Motor neuron (in vitro differentiated cells): ENCODE measurements at places on chromosomes 4 and X.

DNA sequence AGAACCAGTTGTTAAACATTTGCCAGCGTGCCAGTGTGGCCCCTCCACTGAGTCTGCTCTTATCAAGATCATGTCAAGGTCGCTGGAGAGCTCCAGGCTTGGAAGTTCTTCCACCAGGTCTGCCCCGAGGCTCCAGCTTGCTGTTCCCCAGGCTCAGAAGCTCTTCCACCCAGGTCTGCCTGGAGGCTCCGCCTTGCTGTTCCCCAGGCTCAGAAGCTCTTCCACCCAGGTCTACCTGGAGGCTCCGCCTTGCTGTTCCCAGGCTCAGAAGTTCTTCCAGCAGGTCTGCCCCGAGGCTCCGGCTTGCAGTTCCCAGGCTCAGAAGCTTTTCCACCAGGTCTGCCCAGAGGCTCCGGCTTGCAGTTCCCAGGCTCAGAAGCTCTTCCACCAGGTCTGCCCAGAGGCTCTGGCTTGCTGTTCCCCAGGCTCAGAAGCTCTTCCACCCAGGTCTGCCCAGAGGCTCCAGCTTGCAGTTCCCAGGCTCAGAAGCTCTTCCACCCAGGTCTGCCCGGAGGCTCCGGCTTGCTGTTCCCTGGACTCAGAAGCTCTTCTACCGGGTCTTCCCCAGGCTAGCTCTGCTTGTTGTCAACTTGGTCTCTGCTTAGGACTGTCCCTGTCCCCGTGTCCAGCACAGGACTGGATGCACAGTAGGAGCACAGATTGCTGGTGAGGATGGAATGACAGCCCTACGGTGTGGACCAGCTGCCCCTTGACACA, 54.4 kb downstream of the HMX1 start:
- no peak for ATAC-seq

- ATAC-seq = no peak
These were observed 37.1 kb upstream of the MSANTD1 start for GRCh38 chr4:3211866-3212265.

DNA sequence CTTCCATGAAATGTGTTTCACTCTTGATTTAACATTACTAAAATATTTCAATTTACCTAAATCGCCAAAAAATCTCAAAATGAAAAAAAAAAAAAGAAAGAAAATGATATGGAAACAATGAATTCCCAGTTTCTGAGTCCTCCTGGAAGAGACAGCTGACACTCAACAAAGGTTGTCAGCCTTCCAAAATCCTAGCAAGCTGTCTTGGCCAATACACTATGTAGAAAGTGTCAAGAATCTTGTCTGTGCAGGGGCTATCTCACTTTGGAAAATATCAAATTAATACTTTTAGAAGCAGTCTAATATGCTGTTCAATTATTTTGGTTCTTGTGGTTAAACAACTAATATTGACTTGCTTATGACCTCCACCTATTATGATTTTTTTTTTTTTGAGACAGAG, 8.7 kb downstream of the DKK2 start:
- no peak for ATAC-seq

- no peak for ATAC-seq
These were observed 153.6 kb upstream of the INTU start for GRCh38 chr4:127479031-127479622.

DNA sequence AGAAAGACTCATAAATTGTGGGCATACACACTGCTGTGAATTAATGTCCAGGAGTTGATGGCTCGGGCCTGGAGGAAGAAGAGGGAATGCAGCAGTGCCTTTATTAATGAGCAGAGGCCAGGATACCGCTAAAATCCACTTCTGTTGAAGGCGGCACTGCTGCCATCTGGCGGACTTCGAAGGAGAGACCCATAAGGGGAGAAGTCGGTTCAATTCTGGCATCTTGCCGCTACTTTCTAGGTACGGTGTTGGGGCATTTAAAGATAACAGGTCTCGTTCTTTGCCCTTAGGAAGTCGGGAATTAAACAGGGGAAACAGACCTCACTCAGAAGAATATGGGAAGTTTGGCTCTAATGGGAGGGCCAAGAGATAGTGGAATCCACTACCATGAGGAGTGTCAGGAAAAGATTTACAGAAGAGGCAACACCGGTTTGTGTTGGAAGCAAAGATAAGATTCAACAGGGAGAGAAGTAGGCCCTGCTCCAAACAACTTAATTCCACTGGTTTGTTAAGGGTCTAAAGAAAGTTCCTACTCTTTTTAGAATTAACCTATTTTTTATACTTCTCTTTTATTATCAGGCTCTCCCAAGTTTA, 133.6 kb upstream of the GIMD1 start:
- ATAC-seq = peak; percentile 48

DNA sequence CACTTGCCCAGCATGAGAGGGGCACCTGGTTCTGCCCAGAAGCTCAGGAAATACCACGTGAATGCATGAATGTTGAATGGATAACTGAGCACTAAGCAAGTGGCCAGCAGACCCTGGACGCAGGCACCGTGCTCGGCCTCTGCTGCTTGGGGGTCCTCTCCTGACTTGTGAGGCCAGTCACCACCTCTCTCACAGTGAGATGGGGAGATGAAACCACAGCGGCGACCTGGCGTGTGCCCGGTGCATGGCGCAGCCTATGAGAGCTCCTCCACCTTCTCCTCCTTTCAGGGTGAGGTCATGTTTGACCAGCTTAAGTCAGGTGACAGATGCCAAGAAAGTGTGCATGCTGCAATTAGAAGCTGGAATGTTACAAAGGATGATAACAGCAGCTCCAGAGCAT, 75.5 kb downstream of the HMX1 start:
- ATAC-seq = no peak

DNA sequence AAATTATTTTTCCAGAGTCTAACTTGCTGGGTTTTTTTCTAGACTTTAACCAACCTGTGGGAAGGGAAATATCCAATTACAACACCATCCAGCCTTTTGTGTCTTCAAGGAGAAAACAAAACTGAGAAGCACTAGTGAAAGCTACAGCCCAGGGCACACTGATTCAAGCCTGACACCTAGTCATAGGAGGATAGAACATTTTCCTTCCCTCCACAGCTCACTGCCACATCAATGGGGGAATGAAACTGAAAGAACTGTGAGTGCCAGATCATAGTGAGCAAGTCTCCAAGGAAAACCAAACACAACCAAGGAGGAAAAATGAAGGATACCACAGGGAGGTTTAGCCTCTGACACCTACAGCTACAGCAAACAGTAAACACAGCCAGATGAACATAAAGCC, 43.3 kb upstream of the MAGEA8 start:
- ATAC-seq = no peak

- ATAC-seq = no peak
These were observed 287.0 kb upstream of the RASGEF1B start for GRCh38 chr4:81758574-81759264.

DNA sequence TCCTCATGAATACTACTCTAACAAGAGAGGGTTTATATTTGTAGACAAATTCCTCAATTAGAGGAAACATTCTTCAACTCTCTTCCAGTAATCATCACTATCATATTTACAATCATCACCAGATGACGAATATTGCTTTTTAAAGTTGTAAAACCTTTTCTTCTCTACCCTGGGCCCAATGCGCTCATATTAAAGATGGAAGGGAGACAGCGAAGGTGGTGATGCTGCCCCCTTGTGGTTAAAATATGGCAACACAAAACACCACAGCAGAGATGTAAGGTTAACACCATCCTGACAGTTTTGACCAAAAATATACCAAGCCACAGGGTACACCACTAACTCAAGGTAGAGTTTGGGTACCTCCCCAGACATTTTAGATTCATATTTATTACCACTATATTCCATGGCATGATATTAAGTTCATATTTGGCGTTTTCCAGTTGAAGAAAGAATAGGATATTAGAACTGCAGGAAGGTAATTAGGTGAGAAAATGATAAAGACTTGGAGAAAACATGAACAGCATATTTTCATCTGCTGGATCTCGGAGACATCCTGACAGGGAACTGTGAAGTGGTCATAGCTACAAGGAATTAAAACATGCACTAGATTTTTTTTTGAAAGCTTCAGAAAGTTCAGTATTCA, 72.8 kb downstream of the SLC9A7 start:
- no peak for ATAC-seq

GRCh38 chr4:41009411-41009810, 204.9 kb downstream of the APBB2 start:
- no peak for ATAC-seq

GRCh38 chrX:25219480-25219879, 203.7 kb upstream of the ARX start:
- ATAC-seq = no peak

- ATAC-seq = no peak
These were observed 12.9 kb downstream of the MSX1 start for GRCh38 chr4:4872314-4872903.

DNA sequence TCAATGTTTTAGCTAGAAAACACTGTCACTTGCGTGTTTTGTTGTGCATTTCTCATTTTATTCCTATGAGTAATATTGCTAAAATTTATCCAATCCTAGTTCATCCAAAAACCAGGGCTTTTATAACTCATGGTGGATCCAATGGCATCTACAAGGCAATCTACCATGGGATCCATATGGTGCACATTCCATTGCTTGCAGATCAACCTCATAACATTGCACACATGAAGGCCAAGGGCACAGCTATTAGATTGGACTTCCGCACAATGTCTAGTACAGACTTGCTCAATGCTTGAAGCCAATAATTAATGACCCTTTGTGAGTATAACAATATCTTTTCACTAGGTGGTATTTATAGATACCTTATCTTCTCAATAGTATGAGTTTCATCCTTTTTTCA, 57.2 kb upstream of the UGT2B7 start:
- ATAC-seq = no peak

DNA sequence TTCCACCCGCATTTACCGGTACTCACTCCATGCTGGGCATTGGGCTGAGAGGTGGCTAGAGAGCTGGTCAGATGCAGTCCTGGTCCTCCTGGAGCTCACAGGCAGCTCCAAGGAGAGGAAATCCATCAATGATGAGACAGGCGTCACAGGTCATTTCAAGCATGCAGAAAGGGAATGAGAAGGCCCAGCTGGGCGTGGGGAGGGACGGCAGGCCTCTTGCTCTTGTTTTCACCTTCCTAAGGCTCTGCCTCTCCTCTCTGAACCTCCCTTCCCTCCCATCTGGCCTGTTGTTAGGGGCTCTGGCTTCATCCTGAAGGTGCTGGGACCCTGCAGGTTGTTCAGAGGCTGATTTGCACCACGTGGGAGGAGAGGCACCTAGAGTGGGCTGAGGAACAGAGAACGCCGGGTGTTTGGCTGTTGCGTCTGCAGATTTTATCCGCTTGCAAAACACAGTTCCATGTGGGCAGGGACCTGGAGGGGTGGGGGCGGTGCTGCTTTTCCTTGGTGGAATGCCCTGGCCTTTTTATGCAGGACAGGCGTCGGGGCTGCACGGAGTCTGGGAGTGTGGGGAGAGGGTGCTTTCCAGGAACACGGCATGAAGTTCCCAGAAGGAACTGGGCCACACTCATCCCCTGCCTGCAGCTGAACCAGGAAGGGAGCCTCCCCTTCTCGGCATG, 81.5 kb upstream of the PSAPL1 start:
- ATAC-seq = peak; percentile 81
